ENCODE measurements at places on chromosomes 16 and 17. TPM values are rescaled to one million over a fixed set of nuclear protein-coding genes. Genes with fewer than 3 reads are reported as not detected.

DNA sequence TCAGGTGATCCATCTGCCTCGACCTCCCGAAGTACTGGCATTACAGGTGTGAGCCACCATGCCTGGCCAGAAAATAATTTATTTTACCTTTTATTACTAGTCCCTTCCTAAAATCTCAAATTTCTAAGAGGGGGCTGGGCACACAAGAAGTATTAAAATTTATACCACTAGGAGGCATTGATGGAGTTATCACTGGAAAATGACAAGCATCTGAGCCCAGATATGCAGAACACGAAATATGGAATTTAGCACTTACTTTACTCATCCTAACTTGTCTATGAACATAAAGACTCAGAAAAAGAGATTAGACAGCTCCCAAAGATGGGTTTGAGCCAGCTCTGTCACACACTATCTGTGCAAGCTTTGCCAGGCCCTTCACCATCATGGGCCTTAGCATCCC lies 46.4 kb downstream of the STAT5A start:
- DNase-seq: no peak

DNA sequence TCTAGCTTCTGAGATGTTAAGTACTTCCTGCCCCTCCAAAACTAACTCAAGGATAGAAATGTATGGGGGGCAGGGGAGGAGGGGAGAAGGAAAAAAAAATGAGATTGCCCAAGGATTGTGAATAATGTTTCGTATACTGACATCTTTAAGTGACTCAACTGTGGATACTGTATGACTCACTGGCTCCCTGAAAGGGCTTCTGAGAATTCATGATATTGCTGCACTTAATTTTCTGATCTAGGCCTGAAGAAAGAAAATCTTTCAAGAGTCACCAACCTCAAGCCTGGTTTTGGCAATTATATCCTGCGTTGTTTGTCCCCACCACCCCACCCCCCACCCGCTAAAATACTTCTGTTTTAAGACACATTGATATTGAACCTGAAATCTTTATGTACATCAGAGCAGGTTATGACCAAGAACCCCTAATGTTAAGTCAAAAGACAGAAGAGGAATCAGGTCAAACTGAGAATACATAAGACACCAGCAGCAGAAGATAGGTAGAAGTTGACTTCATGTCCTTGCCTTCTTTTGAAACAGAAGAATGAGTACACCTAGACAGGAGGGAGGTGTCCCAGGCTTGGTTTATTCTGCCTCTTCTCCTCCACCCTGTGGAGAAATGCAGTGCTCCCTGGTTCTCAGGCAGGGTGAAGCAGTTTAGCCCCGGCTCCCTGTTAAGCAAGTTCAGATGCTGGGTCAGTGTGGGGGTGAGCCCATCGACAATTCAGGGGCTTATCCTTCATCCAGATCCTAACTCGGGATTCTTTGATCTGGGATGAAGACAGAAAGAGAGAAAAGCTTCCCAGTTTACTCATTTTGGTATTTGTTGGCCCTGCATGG lies 3.3 kb upstream of the FBXL20 start:
- no peak for DNase-seq

GRCh38 chr16:13835935-13836730 lies 83.8 kb upstream of the ERCC4 start:
- DNase-seq: no peak

DNA sequence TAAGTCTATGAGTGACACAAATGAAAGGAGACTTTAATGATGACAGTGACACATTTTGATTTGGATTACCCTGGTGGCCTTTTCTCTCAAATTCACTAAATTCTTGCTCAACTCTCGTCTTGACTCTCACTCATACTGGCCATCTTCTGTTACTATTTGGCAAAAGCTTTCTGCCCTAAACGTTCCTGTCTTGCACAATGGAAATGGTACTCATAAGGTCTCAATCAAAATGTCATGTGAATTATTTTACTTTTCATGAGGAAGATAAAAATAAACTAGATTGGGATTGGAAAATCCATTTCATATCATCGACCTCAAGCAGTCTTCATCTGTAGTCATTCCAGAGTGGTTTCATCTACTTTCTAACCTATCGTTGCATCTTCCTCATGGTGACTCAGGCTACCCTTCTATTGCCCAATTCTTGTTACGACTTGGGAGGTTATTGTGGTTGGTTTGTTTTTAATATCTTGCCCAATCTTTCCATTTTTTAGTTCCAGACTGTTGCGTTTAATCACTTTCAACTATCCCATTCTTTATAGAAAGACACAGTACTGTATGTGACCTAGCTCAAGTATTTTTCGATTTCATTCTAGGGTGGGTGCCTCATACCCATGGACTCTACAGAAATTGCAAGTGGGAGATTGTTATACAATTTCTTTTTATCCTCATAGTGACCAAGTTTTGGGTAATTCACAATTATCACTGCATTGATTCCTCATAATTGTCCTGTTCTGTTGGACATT lies 317.2 kb upstream of the KCNJ16 start:
- no peak for DNase-seq

DNA sequence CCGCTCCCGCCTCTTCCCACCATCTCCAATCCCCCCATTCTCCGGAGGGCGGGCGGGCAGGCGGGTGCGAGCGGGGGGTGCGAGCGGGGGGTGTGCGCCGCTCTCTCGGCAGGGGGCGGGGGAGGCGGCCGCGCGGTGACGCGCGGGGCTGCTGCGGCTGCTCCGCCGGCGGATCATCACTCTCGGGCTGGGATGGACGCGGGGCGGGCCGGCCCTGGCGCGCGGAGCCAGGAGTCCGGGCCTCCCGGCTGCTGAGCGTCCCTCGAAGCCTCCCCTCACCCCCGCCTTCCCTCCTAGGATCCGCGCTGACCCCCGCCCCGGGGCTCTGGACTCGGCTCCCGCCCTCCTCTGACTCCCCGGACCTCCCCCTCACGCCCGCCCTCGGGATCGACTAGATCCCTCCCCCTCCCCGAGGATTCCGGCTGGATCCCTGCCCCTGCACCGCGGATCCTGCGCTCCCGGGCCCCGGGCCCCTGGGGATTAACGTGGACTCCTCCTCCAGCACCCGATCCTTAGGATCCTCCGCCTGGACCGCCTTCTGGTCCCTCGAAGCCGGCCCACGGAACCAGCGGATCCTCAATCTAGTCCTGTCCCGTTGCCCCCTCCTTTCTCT lies 946 bp upstream of the TMEM256 start:
- no peak for DNase-seq

DNA sequence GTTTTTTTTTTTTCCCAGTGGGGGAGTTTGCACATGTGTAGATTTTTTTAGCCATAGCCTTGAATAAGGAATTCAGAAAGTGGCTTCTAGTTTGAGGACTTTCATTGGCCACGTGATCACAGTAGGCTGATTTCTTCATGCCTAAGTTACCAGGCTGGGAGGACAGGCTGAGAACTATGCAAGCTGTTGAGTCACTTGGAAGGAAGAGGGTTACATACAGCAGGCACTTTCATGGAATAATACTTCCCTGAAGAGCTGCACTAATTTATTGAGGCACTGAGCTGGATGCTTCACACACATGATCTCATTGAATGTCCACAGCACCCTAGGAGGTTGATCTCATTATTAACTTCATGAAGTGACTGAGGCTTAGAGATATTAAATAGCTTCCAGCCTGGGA lies 22.8 kb downstream of the PRKCB start:
- DNase-seq: no peak

DNA sequence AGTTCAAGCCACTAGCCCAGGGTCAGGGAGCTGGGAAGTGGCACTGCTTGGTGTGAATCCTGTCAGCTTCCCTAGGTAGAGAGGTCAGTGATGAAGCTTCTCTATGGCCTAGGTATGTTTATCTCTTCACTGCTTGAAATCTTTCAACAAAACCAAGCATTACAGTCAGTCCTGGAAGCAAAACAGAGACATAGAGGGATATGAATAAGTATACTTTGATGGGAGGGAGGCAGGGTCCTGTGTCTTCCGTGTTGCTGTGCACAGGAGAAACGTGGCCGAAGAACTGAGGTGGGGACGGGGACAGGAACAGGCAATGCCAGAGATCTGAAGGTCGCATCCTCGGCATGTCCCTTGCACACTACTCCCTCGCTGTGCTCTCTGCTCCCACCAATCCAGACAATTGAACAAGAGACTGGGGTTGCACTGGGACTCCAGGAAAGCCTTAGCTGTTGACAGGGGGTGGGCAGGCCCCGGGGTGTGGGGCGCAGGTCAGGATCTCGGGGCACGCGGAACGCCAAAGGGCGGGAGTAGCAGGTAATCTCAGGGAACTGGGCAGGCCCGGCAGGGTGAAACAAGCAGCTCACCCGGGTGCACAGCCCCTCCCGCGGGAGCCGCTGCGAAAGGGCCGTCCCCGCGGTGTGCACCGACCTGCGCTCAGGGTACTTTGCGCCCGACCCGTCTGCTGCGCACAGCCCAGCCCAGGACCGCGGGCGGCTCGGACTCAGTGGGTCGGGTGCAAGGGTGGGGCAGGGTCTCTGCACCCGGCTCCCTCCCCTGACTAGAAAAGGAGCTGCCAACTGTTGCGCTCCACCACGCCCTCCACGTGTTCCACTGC lies at the start of gene MT1H:
TSS of gene MT1H (plus strand) at position 810 of the 835 bp plus-strand sequence. CDS start 71 bp downstream, outside the sequence.
- DNase-seq: no peak

GRCh38 chr16:67668495-67669157 lies 2.0 kb downstream of the C16orf86 start:
- no peak for DNase-seq

- DNase-seq: no peak
Observed at GRCh38 chr17:40727447-40728231, 24.1 kb upstream of the KRT24 start.

Gene ZNF48
- total RNA-seq: 15.6 TPM

- DNase-seq: no peak
Observed at GRCh38 chr17:31417051-31417792, 25.7 kb downstream of the RAB11FIP4 start.

DNA sequence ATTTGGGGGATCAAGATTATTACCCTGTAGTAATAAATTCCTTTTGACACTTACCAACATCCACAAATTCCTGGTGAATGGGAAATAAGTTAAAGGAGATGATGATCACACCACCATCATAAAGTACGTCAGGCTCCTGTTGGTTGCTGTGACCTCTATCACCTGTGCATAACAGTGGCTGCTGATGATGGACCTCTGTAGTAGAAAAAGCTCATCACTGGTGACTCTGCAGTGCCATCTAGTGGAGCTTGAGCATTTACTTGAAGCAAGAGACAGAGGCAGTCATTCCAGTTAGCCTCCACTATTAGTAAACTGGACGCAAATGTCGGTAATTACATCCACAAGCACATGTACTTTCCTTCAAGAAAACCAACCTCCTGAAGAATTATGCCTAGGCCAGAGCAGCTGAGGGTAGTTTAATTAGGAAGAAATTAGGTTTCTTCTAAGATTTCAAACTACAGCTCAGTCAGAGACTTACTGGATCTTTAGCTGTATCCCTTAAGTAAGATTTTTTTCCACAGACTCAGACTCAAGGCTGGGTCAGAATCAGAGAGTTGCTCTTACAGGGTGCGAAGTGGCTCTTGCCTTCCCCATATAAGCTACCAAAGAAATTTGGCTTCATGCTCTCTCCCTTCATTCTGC lies 39.3 kb downstream of the CYB561 start:
- peak; percentile 71 for DNase-seq

GRCh38 chr16:14321542-14321941 lies 250.4 kb downstream of the MRTFB start:
- DNase-seq: no peak

DNA sequence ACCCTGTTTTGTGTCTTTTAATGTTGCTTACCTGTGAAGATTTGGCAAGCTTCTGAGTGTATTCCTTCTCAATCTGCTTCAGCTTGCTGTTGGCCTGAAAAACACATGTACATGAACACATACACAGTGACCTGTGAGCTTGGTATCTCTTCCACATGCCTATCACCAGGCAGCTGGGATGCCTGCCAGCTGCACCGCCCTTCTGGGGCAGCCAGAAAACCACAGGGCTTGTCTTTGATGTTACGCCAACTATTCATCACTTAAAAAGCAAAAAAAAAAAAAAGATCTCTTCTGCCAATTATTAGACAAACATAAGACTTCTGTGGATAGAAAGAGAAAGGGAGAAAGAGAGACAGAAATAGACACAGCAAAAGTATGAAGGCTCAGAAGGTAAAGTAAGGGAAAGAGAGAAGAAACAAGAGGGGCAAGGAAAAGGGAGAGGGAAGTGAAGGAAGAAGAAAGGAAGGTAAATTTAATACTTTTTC lies 189.2 kb upstream of the AXIN2 start:
- peak; percentile 22 for DNase-seq
